T-cell (primary cell): ENCODE measurements at places on chromosomes 3 and 15. TPM values are rescaled to one million over a fixed set of nuclear protein-coding genes. Genes with fewer than 3 reads are reported as not detected.

DNA sequence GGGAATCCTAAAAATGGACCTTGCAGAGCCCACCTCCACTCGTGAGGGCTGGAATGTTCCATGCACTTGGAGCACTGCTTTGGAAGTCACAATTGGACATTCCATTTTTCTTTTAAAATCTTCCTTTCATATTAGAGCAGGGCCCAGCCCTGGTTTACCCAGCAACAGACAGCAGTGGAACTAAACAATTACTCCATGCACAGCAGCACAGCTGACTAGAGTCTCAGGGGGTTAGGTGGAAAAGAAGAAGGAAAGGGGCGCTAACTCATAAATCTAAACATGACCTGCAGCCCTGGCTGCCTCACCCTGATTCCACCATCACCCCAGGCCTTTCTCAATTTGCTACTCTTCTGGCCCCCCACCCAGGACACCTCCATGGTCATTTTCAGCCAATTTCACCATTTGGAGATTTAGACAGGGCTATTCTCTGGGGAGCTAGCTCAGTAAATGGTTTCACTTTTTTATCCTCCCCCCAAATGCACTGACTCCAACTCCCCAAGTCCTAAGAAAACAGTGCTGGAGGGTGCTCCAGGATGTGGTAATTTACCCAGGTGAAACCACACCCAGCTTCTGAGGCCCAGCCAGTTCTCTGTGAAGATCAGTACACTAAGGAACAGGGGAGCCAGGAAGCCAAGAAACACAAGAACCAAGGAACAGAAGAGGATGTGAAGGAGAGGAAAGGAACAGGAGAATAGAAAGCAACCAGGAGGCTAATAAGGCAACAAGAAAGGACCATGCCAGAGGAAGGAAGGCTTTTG is 1.6 kb upstream of the LRRC31 start:
- peak; percentile 11 for DNase-seq

DNA sequence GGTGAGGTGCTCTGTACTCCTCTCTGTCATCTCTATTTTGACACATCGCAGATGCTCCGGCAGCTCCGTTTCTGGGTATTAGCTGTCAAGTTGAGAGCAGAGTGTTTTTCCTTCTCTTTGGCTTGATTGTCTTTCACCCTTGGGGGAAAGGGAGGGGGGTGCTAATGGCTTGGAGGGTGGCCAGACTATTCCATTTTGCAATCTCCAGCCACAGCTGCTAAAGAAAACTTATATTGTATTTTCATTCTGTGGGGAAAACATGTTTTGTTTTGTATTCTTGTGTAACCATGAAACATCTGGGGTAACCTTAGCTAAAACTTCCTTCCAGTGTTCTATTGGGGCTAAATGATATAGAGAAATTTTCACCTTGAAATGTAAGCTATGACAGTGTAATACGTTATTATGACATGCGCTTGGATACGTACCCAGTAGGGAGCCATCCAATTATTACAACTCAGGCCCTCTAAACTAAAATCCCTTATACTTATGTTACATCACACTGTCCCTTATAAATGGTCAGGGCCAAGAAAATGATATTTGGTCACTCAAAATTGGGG is 14.0 kb upstream of the LARP6 start:
- DNase-seq, result no peak

GRCh38 chr3:133283958-133284807 is 115.7 kb upstream of the BFSP2 start:
- no peak for DNase-seq

DNA sequence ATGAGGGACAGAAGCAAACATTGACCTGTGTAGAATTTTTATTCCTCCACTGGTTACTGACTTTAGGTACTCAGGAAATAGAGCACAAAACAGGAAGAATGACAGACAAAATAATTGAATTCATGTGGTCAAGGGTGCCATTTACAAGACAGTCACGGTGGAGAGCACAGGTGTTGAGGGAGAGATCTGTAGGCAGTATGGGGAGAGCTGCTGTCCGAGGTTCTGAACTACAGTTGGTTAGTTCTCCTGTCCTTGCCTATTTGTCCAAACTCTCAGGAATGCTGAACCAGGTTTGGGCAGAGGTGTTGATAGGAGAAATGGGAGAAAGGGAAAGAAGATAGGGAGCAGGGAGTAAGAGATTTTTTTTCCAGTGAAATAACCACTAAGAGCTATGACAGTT is 178.5 kb upstream of the ZBTB20 start:
- no peak for DNase-seq

- DNase-seq, result no peak
Measured at GRCh38 chr3:135056733-135057310, 261.8 kb downstream of the EPHB1 start.

GRCh38 chr3:27034255-27034654 is 334.9 kb downstream of the NEK10 start:
- DNase-seq, result no peak

DNA sequence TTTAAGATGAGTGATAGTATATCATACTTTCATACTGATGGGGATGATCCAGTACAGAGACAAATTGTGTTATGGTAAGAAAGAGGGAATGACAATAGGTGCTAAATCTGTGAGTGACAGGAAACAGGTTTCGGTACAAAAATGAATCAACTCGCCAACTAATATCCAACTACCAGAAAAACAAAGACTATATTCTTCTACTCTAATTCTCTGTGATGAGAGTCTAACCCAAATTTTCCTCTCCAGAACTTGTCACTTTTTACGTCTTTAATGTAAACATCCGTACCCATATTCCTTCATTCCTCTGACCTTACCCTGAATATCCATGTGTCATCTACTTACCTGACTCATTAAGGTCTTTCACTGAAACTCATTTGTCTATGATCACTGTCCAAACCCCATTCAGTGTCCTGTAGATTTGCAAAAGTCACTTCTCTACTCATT is 39.6 kb downstream of the SCAPER start:
- DNase-seq, result no peak

DNA sequence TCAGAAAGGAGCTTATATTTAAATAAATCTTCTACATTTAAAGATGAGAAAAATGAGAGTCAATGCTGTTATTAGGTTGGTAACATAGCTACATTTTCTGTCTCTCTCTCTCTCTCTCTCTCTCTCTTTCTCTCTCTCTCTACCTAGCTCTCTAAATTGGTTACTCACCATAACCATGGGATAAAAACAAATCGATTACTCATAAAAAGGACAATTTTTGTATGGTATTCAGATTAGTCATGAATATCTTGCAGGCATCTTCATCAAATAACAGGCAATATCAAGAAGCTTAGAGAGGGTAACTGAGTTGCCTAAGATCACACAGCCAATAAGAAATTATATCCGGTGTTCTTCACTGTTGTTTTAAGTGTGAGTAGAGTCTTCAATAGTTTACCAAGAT is 81.8 kb upstream of the ALCAM start:
- DNase-seq, result no peak

DNA sequence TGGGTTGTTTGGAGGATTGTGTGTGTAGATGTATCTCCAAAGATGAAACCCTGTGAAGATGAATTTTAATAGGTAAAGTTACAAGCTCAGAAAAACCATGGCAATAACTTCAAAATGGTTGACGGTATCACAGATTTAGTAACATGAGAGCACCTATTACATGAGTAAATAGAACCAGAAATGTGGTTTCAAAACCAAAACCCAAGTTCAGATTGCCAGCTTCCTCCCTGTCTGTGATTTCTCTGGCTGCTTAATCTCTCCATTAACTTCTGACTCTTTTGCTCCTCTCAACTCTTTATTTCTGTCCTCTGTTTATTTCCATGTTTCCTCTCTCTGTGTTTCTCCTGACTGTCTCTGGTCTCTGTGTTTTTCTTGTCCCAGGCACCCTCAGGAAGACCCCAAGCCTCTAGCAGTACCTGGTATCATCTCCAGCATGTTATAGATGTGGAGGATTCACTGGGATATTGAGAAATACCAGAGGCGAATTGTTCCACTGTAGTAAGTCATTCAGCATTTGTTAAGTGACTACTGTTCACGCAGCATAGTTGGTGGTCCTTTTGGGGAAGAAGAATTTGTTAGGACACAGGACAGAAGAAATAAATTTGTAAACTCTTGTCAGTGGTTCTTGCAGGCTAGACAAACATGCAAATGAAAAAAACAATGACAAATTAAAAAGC is 138.8 kb downstream of the BBX start:
- DNase-seq, result no peak

DNA sequence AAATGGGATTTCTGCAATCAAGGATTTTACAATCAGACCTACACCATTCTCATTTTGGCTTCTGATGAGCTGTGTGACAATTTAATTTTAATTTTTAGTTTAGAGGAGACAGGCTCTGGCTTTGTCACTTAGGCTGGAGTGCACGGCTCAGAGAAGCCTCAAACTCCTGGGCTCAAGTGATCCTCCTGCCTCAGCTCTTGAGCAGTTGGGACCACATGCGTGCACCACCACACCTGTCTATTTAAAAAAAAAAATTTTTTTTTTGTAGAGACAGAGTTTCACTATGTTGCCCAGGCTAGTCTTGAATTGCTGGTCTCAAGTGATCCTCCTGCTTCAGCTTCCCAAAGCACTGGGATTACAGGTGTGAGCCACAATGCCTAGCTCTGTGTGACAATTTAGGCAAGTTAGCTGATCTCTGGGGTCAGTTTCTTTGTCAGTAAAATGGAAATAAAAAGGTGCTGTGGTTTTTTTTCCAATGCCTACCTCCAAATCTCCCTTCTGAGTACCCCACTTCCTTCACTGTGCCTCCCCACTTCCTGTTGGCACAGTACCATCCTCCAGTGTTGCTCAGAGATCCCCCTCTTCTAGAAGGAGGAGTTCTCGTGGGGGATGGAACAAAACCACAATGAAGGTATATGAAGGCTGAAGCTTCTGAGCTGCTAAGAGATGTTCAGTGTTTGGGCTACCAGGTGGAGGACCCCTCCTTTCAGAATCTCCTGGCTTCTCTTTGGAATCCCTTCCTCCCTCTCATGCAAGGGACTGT is 54.1 kb upstream of the GSK3B start:
- DNase-seq, result no peak

GRCh38 chr15:59688423-59688781 is 718 bp downstream of the BNIP2 start:
- no peak for DNase-seq

DNA sequence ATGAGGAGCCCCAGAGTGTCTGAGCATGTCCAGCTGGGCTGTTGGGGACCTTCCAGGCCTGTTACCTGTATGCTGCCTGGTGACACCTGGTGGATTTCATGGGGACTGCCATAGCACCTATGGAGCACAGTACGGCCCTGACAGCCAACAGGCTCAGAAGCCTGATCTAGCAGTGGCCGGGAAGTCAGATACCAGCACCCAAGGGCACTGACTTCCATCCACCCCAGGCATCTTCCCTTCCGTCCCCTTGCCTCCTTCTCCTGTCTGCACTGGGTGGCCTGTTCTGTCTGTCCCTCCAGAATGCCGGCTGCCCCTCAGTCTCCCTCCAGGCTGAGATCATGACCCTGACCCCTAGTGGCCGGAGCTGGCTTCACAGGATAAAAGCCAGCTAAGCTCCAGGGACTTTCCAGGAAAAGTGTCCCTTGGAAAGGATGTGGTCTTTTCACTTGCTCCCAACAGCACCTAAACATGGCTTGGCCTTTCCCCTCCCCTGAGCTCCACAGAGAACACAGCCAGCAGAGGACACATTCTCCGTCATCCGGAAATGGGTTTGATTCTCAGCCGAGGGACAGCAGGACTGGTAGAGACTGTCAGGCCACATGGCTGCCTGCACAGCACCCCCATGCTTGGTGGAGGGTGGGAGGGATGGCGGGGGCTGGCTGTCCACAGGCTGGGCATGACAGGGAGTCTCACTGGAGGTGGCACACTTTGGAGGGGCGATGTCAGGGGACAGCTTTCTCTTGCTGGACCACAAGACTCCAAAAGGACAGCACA is 9.5 kb downstream of the RPS17 start:
- peak; percentile 71 for DNase-seq

DNA sequence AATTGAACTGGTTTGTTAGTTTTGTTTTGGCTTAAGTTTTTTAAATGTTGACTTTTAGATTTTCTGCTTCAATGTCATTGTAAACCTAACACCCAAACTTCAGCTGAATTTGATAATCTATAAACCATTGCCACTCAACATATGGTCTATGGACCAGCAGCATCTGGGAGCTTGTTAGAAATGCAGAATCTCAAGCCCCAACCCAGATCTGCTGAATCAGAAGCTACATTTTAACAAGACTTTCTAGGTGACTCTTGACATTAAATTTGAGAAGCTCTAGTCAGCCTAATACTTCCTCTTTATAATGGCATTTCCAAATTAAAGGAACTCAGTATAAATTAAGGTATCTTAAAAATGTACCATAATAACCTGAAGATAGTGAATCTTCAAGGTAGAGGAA is 96.5 kb upstream of the THRB start:
- DNase-seq, result no peak

DNA sequence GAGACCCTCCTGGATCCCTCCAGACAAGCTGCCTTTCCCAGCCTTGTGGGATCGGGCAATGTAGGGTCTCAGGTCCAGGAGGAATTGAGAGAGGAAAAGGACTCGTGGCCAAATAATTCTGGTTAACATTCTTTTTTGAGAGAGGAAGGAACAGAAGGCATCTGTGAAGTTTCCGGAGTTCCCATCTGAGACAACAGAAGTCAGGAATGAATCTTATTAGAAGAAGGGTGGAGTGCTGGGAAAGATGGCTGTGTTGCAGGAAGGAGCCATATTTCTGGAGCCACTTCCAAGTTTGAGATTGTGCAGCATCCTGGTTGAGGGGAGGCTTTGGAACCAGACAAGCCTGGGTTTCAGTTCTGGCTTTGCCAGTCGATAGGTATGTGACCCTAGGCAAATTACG is 9.4 kb downstream of the BOC start:
- DNase-seq, result no peak

- DNase-seq, result no peak
Measured at GRCh38 chr3:186273586-186273985, 88.4 kb downstream of the DGKG start.

- DNase-seq, result no peak
Measured at GRCh38 chr3:197432384-197433127, 123.2 kb downstream of the BDH1 start.

GRCh38 chr3:186705882-186706780 is 11.0 kb upstream of the KNG1 start:
- DNase-seq, result peak; percentile 9

Gene PLSCR5
- total RNA-seq, result not detected

Gene SLCO2A1
- total RNA-seq, result 0.18 TPM

Gene BMF
- total RNA-seq, result 46.7 TPM

Gene CHAC1
- 7.2 TPM for total RNA-seq

Gene MST1R
- total RNA-seq, result 1.6 TPM

Gene ACSBG1
- not detected for total RNA-seq

Gene SNTN
- total RNA-seq, result not detected

Gene NOX5
- total RNA-seq, result not detected

Gene NAA50
- 56.7 TPM for total RNA-seq

Gene CATSPER2
- total RNA-seq, result 10.1 TPM

Gene ATP8B4
- 1.3 TPM for total RNA-seq

Gene GPX1
- 51.2 TPM for total RNA-seq

Gene SRGAP3
- 2.8 TPM for total RNA-seq

Gene TMEM212
- not detected for total RNA-seq

Gene SLC6A20
- 0.12 TPM for total RNA-seq

Gene CDHR4
- 0.35 TPM for total RNA-seq
